OCI-LY7 (cell line): ENCODE measurements at places on chromosomes 7 and 10.

- no peak for DNase-seq
These were observed 243.6 kb downstream of the SKIDA1 start for GRCh38 chr10:21281765-21282484.

GRCh38 chr7:69078997-69079769 lies 519.1 kb upstream of the AUTS2 start:
- no peak for DNase-seq

GRCh38 chr10:95509251-95509650 lies 51.9 kb downstream of the SORBS1 start:
- no peak for DNase-seq

- no peak for DNase-seq
These were observed 28.9 kb upstream of the DDC start for GRCh38 chr7:50594136-50594535.

DNA sequence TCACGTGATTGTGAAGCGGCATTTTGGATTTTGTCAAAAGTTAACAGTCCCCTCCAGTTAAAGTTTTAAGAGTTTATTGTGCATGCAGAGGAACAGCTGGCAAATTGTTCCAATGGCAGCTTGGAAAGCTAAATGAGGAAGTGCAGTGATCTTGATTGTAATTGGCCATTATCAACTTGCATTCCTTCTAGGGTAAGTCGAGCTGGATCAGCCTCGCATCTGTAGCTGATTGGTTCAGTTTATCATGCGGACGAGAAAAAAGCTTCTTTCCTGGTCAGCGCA lies 566 bp downstream of the ZNF789 start:
- peak; percentile 66 for DNase-seq

DNA sequence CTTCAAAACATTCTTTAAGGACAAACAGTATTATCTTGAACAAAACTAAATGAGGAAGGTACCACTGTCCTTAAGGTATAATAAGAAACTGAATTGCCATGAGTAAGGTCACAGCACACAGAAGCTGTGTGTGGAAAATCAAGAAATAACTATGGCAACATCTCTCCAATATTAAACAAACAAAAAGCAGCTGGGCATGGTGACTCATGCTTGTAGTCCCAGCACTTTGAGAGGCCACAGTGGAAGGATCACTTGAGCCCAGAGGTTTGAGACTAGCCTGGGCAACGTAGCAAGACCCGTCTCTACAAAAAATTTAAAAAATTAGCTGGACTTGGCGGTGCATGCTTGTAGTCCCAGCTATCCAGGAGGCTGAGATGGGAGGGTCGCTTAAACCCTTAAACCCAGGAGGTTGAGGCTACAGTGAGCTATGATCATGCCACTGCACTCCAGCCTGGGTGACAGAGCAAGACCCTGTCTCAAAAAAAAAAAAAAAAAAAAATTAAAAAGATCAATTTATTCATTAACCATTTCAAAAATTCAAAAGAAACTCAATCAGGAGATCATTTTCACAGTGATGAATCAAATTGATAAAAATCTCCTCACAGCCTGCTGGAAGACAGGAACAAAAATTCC lies 195.4 kb downstream of the SKIDA1 start:
- no peak for DNase-seq

GRCh38 chr7:159218170-159218569 lies 73.5 kb upstream of the VIPR2 start:
- DNase-seq = no peak

DNA sequence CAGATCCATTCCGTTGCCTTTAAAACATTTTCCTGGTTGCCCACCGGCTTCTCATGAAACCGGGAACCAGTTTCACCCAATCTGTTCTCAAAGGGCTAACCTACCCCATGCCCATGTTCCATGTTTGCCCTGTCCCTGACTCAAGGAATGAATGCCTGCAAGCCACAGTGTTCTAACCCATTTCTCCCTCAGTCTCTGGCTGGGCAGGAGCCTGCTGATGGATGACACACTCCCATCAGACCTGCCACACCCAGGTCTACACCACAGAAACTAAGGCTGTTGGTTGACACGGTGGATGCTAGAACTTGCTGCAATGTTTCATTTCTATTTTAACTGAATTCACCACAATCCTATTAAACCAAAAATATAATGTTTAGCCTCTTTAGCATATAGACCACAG lies 15.6 kb downstream of the CLRN3 start:
- DNase-seq = no peak

DNA sequence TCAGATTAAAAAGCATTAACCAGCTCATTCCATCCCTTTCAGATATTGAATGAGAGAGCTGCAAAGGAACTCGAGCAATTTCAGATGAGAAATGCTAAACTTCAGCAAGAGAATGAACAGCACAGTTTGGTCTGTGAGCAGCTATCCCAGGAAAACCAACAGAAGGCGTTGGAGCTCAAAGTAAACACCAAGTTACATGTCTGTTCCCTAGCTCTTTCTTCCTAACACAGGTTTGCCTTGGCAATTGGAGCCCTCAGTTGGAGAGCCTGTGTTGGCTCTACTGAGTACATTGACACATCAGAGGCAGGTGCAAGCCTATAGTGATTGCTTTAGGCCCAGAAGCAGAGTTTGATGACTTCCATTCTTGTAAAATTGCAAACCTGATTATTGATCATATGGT lies 14.7 kb downstream of the CFAP58 start:
- DNase-seq = no peak

- DNase-seq = no peak
These were observed 95.2 kb downstream of the PRTFDC1 start for GRCh38 chr10:24857031-24857725.

DNA sequence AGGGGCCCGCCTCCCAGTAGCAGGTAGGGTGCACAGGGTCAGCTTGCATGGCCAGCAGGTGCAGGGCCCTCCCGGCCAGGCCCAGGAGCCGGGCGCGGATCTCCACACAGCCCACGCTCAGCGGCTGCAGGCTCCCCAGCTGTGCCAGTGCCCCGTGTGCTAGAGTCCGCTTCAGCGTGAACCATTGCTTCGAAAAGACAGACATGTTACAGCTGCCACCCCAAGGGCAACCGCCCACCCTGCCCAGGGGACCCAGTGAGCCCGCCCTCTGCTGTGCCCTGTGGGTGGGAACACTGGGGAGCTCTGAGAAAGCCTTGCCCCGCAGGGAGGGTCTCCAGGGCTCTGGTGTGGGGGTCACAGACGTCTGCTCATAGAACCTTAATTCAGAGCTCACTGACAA lies 64.3 kb upstream of the NKX6-2 start:
- DNase-seq = no peak

DNA sequence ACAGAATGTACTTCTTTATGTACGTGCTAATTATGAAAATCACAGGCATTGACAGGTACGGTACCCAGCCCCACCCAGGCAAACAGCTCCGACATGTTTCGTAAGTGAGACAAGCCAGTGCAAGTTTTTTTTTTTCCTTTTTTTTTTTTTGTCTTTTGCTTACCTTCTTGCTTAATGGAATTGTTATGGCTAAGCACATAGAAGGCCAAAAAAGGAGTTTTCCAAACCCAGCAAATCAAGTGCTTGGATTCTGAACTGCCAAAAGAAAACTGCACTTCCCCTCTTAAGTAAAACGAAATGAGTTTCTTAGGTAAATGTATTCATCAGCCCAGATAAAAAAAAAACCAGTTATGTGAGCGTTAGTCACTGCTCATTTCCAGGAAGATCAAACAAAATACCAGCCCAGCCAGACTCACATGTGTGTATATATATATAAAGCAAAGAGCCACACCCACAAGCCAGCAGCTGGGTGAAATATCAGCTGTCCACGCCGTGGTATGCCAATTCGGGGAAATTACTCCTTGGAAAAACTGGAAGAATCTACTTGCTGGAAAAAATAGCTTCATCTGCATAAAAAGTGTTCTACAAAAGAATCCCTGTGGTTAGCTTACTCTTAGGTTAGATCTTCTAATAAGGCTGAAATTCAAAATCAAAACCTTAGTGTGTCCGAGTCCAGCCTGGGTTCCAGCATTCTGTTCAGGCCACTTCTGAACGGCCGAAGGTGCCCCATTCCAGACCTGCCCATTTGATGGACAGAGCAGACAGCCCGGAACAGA lies 8.0 kb downstream of the KLF6 start:
- DNase-seq = no peak

- DNase-seq = peak; percentile 31
These were observed 863 bp downstream of the CCNY start for GRCh38 chr10:35336921-35337823.

DNA sequence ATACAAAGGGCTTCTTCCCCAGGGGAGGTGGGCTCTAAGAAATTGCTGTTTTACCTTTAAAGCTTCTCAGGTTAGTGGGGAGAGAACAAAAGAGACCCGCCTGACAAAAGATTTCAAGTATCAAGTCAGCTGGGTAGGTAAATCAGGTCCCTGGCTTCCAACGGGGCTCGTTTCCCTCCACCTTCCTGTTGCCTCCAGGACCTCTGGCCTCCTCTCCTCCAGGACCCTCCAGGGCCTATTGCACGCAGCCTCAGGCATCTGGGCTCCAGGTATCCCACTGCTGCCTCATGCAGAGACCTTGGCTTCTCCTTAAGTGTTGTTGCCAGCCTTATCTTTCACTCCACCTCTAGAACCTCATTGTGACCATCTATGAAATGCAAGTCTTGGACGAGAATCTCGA lies 2.9 kb downstream of the BNIP3 start:
- no peak for DNase-seq

DNA sequence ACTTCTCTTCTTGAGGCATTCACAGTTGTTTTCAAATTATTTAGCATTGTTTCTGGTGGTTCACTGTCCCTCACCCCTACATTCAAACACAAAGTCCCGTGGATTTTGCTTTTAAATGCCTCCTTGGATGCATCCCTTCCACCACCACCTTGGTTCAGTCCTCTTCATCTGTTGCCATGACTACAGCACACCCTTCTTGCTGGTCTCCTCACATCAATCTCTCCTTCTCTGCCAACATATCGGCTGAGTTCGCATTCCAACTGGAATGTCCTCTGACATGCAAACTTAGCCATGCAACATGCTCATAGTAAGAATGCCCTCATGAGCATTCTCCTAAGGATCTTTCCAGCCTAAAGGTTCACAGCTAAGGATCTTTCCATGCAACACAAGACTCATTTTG lies 198.3 kb upstream of the AGK start:
- no peak for DNase-seq

GRCh38 chr7:158705234-158705850 lies 738 bp upstream of the NCAPG2 start:
- no peak for DNase-seq

GRCh38 chr7:81652225-81652624 lies 117.6 kb downstream of the HGF start:
- no peak for DNase-seq

GRCh38 chr7:103094102-103094501 lies 19.2 kb downstream of the ARMC10 start:
- DNase-seq = no peak

DNA sequence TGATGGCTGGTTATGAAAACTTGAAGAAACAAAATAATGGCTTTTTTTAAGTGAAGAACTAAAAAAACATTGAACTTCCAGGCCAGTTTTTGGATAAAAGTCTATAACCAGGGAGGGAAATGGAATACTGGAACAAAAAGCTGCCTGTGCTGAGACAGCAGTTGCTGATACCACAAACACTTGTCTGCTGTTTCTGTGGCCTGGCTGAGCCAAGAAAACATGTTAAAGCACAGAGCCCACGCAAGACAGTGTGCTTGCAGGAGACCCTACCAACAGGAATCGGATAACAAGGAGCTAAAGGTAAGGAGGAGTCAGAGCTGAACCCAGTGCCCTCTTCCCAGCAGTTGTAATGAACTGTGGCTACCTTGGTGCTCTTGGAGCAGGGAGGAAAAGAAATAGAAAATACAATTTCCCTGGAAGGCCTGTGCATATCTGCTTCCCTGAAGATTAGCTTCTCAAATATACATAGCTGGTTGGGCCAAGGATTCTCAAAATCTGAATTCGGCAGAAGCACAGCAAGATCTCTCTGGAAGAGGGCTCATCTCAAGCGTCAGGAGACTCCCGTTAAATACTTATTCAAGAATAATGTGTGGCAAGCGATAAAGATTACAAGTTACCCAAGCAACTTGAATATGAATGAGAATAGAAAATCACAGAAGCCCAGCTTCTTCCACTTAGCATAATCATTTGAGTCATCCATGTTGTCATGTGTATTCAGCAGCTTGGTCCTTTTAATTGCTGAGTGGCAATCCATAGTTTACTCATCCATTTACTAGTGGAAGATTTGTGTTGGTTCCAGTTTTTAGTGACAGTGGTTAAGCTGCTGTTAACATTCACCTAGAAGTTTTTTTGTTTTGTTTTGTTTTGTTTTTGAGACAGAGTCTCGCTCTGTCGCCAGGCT lies 87.6 kb downstream of the NOD1 start:
- DNase-seq = no peak

- no peak for DNase-seq
These were observed 63.5 kb downstream of the FAM53B start for GRCh38 chr10:124680675-124681074.

- DNase-seq = no peak
These were observed 79.1 kb upstream of the NEUROD6 start for GRCh38 chr7:31419505-31420055.

DNA sequence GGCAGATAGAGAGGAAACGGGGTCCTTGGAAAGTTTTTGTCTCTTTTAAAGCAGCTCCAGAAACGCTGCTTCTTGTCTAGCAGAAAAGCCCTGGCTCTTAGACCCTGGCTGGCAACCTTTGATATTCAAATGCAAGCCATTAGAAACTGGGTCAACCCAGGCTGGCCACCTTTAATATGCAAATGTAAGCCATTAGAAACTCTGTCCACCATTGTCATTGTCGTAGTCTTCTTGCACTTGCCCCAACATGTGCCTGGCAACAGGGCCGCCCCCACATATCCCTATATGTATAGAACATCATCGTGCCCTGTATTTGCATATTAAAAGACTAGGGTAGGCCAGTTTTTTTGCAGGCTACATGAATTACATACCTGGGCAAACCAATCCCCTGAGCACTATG lies 621.3 kb upstream of the DPP6 start:
- no peak for DNase-seq

GRCh38 chr7:78792006-78792405 lies 661.5 kb downstream of the MAGI2 start:
- no peak for DNase-seq

- DNase-seq = no peak
These were observed 485.1 kb upstream of the KLF6 start for GRCh38 chr10:4270116-4270515.

- DNase-seq = peak; percentile 25
These were observed 227.7 kb downstream of the MAD1L1 start for GRCh38 chr7:2004841-2005725.

GRCh38 chr7:50628434-50629084 lies 63.4 kb upstream of the DDC start:
- DNase-seq = peak; percentile 13

DNA sequence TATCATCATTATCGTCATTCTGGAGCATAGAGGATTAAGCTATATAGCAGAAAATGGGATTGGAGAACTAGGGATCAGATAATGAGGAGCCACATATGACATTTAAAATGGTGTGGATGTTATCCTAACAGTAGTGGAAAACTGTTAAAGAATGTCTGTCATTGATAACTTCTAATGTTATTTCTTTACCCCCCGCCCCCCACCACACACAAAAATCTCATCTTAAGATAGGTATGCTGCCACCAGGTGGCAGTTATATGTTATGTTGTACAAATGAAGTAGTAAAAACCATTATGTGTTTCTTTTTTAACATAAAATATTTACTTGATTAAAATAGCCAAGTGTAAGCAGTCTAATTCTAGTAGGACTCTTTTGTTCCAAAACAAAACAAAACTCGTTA lies 13.0 kb downstream of the AKAP9 start:
- peak; percentile 32 for DNase-seq
